CD4-positive, alpha-beta memory T cell (primary cell): ENCODE measurements at places on chromosomes 11 and 22. TPM values are rescaled to one million over a fixed set of nuclear protein-coding genes. Genes with fewer than 3 reads are reported as not detected.
A peak's percentile ranks its signal among the peaks of the same experiment; 100 is the strongest.

Gene FERMT3
- 198 TPM for polyA plus RNA-seq

Gene DBX1
- polyA plus RNA-seq: not detected

Gene MS4A4A
- polyA plus RNA-seq: not detected

DNA sequence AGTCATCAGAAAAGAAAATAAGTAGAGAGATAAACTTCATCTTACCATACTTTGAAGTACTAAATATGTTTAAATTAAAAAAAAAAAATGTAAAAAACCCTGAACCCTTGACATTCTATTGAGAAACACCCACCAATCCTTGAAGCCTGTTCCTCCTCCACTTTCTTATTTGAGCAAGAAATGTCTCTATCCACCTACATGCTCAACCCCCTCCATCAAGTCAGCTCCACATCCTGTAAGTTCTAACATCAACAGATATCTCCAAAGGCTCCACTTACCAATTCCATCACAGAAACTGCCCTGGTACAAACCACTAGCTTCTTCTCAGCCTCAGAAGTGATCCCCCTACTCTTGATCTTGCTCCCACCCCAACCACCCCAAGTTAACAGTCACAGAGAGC is 32.5 kb upstream of the FAT3 start:
- no peaks in the 10 kb centered on the region for H3K4me1 ChIP-seq
- no peaks in the 10 kb centered on the region for H3K36me3 ChIP-seq
- H3K27ac ChIP-seq: no peak overlapping the region

GRCh38 chr11:72813740-72814285 is 398 bp upstream of the ATG16L2 start:
- peak overlapping the region; percentile 97 for H3K27ac ChIP-seq
- DNase-seq: peak; percentile 88
- peaks cover 31% of the 10 kb centered on the region for H3K4me1 ChIP-seq
- no peaks in the 10 kb centered on the region for H3K27me3 ChIP-seq

- no peak overlapping the region for H3K4me3 ChIP-seq
- H3K27ac ChIP-seq: no peak overlapping the region
- no peaks in the 10 kb centered on the region for H3K36me3 ChIP-seq
- H3K4me1 ChIP-seq: peaks cover 2% of the 10 kb centered on the region
- no peak for DNase-seq
- H3K27me3 ChIP-seq: no peaks in the 10 kb centered on the region
Measured at GRCh38 chr11:88480223-88480622, 142.7 kb upstream of the CTSC start.

DNA sequence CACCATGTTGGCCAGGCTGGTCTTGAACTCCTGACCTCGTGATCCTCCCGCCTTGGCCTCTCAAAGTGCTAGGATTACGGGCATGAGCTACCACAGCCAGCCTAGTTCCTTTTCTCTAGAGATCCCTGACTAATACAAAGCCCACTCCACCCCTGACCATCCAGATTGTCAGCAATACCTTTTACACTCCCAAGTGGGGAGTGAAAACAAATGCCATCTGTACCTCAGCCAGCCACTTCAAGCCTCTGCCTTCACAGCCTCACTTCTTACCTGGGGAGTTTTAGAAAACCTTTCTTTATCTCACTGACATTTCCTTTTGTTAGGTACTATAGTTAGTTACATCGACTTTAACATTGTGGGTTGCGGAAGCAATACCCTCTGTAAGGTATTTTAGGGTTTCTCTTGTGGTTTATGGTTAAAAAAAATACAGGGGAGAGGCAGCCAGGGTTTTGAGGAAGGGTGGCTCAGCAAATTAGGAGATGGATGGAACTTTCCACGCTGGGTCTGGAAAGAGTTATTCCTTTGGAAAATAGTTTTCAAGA is 8.9 kb downstream of the TOM1 start:
- H3K27me3 ChIP-seq: no peaks in the 10 kb centered on the region
- H3K27ac ChIP-seq: no peak overlapping the region
- H3K4me1 ChIP-seq: peaks cover 79% of the 10 kb centered on the region
- DNase-seq: no peak
- H3K4me3 ChIP-seq: no peak overlapping the region

Gene ARHGAP20
- 0.04 TPM for polyA plus RNA-seq

DNA sequence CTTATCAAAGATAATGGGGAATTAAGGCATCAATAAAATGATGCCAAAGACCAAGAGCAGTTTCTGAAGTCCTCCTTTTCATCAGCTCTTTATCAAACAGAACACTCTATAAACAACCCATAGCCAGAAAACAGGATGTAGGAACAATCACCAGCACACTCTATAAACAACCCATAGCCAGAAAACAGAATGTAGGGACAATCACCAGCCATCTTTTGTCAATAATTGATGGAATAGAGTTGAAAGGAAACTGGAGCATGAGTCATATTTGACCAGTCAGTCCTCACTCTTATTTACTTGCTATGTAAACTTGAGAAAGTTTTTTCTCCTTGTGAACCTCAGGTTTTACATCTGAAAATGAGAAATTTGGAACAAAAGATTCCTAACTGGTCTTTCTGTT is 10.0 kb downstream of the MS4A2 start:
- no peaks in the 10 kb centered on the region for H3K4me1 ChIP-seq
- H3K27me3 ChIP-seq: no peaks in the 10 kb centered on the region
- H3K27ac ChIP-seq: no peak overlapping the region

Gene TRIM68
- 16.1 TPM for polyA plus RNA-seq

Gene SESN3
- polyA plus RNA-seq: 3.4 TPM

DNA sequence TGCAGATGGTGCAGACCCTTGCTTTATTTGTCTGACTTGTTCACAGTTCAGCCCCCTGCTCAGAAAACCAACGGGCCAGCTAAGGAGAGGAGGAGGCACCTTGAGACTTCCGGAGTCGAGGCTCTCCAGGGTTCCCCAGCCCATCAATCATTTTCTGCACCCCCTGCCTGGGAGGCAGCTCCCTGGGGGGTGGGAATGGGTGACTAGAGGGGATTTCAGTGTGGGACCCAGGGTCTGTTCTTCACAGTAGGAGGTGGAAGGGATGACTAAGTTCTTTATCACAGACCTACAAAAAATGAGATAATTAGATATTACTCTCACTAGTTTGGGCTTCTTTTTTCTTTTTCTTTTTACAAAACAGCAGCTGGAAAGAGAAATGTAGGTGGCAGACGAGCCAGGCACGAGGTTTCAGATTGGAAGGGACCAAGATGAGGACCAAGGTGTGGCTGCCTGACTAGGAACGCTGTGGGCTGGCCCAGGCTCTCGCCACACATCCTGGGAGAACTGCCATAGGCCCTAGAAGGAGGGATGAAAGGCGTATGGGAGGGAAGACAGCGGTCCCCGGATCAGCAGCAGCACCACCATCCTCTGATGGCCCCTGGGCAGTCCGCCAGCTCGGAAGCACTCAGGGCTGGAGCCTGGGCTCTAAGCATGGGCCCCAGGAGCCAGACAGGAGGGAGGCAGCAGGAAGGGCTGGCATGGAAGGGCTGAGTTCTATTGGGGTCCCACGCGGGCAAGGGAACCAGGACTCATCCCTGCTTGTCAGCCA is 14.2 kb downstream of the TXN2 start:
- no peaks in the 10 kb centered on the region for H3K36me3 ChIP-seq
- H3K27me3 ChIP-seq: no peaks in the 10 kb centered on the region
- no peak for DNase-seq
- no peak overlapping the region for H3K4me3 ChIP-seq
- H3K4me1 ChIP-seq: peaks cover 18% of the 10 kb centered on the region
- H3K27ac ChIP-seq: no peak overlapping the region

GRCh38 chr11:70085815-70086769 is 8.0 kb downstream of the ANO1 start:
- H3K27me3 ChIP-seq: no peaks in the 10 kb centered on the region
- no peaks in the 10 kb centered on the region for H3K4me1 ChIP-seq
- no peak overlapping the region for H3K4me3 ChIP-seq
- no peak for DNase-seq

Gene LINC01488
- not detected for polyA plus RNA-seq

GRCh38 chr11:113288286-113288863 is 26.0 kb upstream of the TTC12 start:
- no peak overlapping the region for H3K27ac ChIP-seq
- no peak for DNase-seq
- H3K4me1 ChIP-seq: no peaks in the 10 kb centered on the region
- H3K4me3 ChIP-seq: no peak overlapping the region

GRCh38 chr11:118198370-118198769 is 21.9 kb upstream of the SCN2B start:
- H3K27ac ChIP-seq: peak overlapping the region; percentile 27
- H3K36me3 ChIP-seq: peaks cover 27% of the 10 kb centered on the region
- DNase-seq: peak; percentile 77
- no peaks in the 10 kb centered on the region for H3K27me3 ChIP-seq

Gene SAA2
- polyA plus RNA-seq: not detected

DNA sequence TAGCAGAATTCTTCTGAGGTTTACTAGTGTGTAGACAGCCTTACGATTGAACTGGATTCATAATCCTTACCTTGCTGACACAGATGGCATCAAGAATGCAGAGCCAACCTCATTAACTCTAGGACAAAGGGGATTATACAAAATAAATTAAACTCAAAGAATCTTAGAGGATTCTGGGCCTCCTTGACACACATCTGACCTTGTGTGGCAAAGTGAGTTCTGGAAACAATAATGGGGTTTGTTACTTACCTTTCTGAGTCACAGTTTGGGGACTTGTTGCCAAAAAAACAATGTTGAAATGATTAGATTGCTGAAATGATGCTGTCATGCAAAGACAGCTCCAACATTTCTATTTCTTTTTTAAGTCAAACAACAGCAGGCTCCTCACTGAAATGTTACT is 179.1 kb upstream of the ISX start:
- no peaks in the 10 kb centered on the region for H3K27me3 ChIP-seq
- no peaks in the 10 kb centered on the region for H3K36me3 ChIP-seq
- no peak for DNase-seq
- no peak overlapping the region for H3K4me3 ChIP-seq
- H3K4me1 ChIP-seq: no peaks in the 10 kb centered on the region

DNA sequence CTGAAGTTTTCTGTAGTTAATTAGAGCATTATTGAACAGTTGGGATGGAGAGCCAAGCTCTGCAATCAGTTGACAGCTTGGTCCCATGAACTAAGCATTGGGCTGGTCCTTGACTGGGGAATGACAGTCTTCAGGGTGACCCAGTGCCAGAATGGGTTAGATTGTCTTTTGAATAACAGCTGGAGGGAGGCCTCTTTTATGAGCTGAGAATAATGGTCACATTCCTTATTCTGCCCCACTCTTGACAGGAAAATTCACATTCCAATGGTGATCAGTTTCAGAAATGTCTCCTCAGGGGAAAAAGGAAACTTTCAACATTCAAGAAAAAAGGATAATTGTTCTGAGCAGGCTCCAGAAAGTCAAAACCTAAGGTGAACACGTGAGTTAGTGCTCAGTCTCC is 113.9 kb downstream of the KIRREL3 start:
- no peak overlapping the region for H3K4me3 ChIP-seq
- H3K4me1 ChIP-seq: no peaks in the 10 kb centered on the region
- DNase-seq: no peak
- H3K27ac ChIP-seq: no peak overlapping the region

Gene SPON1
- polyA plus RNA-seq: 2.0 TPM

Gene OR51B4
- polyA plus RNA-seq: not detected

Gene DYNC2H1
- 0.58 TPM for polyA plus RNA-seq

DNA sequence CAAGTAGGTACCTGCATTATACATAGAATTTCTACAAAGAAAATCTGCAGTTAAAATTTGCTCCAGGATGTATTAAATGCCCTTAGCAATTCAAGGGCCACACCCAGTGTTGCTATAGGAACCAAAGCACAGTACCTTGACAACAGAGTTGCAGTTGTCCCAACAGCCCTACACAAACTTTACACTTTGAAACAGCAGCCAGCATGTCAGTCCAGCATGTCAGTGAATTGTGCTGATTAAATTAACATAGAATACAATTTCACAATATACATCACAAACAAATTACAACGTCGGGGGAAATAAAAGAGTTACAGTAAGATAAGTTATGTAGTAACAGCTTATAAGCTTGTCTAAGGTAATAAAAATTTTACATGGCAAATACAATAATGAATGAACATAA is 389.2 kb downstream of the SOX6 start:
- no peak overlapping the region for H3K27ac ChIP-seq
- no peaks in the 10 kb centered on the region for H3K4me1 ChIP-seq
- H3K4me3 ChIP-seq: no peak overlapping the region
- no peaks in the 10 kb centered on the region for H3K36me3 ChIP-seq
- no peaks in the 10 kb centered on the region for H3K27me3 ChIP-seq
- no peak for DNase-seq

Gene OR51E1
- polyA plus RNA-seq: not detected

GRCh38 chr22:49999946-50000586 is 12.5 kb downstream of the IL17REL start:
- no peaks in the 10 kb centered on the region for H3K4me1 ChIP-seq
- no peak overlapping the region for H3K27ac ChIP-seq
- no peaks in the 10 kb centered on the region for H3K36me3 ChIP-seq
- no peak overlapping the region for H3K4me3 ChIP-seq

GRCh38 chr11:112453601-112454577 is 193.2 kb upstream of the PLET1 start:
- H3K36me3 ChIP-seq: no peaks in the 10 kb centered on the region
- no peak overlapping the region for H3K27ac ChIP-seq

DNA sequence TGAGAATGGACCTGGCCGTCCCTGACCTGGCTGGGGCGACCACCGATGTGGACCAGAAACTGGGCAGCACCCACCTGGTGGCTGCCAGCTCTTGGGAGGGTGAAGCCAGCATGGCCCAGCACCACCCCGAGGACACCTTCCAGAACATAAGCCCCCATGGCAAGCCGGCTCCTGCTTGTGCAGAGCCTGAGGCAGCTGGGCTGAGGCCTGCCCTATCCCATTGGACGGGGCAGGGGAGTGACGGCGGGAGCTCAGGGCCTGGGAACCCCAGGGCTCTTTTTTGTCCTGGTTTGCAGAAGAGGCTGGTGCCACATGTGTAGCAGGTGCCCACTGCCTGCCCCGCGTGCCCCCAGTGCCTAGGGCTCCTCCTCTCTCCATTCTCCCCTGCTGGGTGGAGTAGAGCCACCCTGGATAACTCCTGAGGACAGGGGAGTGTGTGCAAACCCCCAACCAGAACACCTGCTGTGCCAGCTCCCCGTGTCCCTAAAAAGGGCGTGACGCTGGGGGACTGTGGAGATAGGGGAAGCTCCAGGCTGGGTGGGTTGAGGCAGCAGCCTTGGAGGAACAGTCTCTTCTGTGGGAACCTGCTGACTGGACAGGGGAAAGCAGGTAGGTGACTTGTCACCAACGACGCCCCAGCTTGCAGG is 11.9 kb downstream of the DUSP8 start:
- H3K36me3 ChIP-seq: no peaks in the 10 kb centered on the region
- no peak overlapping the region for H3K4me3 ChIP-seq
- DNase-seq: no peak
